Stromal cell of bone marrow (primary cell): ENCODE measurements at places on chromosomes 7 and 10.

- no peak for DNase-seq
Observed at GRCh38 chr7:18558503-18558902, 63.0 kb downstream of the HDAC9 start.

- DNase-seq: no peak
Observed at GRCh38 chr10:33336582-33337325, 2.3 kb upstream of the NRP1 start.

DNA sequence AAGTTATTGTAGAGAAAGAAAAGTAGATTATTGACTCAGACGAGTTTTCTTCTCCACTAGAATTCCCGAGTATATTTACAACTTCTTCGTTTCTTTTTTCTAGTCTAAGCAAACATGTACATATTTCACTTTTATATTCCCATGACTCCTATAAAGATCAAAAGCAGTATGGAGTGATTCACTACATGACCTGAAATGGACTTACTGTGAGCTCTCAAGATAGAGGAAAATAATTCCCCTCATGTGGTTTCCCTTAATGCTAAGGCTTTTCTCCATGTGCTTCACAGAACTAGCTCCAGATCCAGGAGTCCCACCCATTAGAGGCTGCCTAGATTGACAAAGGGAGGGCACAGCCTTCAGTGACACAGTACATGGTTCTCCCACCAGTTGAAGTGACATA lies 823.1 kb upstream of the LRRTM3 start:
- DNase-seq: no peak

DNA sequence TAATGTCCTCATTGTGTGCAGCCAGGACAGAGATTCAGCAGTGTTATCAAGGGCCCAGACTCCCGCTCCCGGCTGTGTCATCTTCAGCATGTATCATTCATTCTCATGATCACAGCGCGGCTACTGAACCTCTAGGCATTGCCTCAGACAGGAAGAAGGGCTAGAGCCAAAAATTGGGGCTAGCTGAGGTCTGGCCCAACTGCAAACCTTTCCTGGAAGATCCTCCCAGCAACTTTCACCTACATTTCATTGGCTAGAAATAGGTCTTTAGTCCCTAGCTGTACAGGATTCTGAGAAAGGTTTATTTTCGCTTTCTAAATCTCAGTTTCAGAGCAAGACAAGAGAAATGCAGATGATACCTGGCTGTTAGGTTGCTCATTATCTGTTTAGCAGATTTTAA lies 81.9 kb downstream of the CREM start:
- DNase-seq: no peak

GRCh38 chr7:11540271-11540761 lies 291.7 kb downstream of the THSD7A start:
- no peak for DNase-seq

GRCh38 chr7:1670894-1671593 lies 967 bp downstream of the ELFN1 start:
- DNase-seq: no peak

DNA sequence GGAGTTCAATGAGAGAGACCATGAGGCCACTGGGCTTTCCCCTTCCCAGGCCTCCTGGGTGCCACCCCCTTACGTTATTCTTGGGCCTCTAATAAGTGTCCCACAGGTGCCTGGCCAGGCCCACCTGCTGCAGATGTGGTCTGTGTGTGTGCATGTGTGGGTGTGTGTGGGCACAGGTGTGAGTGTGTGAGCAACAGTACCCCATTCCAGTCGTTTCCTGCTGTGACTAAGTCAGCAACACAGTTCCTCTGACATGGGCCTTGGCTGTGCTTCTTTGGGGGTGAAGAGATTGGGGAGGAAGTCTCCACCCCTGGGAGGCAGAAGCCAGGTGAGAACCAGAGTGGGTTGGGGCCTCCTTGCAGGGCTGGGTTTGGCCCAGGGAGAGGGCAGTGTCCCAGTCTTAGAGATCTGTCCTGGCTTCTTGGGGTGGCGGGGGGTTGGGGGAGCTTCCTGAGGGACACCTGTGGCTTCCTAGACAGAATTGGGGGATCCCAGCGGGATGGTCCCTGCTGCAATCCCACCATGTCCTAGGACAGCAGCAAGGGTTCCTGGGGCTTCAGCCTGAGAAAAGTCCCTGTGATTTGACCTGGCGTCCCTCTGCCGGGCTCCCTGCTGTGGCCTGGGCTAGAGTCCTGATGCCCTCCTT lies 4.1 kb upstream of the PILRB start:
- DNase-seq: no peak

DNA sequence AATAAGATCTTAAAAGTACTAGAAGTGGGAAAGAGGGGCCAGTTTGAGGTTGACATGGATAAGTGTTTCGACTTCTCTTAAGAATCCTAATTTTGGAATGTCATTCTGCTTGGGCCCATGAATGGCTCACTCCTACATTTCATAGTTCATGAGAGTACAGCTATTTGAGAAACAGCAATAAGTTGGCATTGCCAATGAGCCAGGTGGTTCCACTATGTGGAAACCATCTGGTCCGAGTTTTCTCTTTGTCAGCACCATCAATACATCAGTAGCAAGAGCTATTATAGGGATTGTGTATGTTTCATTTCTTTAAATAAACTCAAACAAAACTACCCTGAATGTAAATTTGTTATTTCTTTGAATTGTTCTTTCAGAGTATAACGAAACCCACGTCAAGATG lies 78.1 kb upstream of the NEBL start:
- no peak for DNase-seq

DNA sequence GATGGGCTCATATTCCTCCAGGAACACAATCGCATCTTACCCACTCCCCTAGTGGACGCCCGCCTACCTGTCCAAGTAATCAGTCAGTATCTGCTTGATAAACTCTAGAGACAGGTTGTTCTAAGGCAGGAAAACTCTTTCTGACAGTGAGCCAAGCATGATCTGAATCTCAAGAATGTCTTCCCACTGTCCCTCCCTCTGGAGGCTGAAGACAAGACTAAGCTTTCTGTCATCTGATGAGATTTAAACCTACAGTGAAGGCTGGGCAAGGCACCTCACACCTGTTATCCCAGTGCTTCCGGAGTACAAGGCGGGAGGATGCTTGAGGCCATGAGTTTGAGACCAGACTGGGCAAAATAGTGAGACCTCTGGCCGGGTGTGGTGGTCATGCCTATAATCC lies 586.6 kb downstream of the GALNT17 start:
- DNase-seq: no peak

- DNase-seq: no peak
Observed at GRCh38 chr7:141586878-141587277, 35.7 kb downstream of the AGK start.

- DNase-seq: peak; percentile 64
Observed at GRCh38 chr10:33381451-33382215, 47.2 kb upstream of the NRP1 start.

DNA sequence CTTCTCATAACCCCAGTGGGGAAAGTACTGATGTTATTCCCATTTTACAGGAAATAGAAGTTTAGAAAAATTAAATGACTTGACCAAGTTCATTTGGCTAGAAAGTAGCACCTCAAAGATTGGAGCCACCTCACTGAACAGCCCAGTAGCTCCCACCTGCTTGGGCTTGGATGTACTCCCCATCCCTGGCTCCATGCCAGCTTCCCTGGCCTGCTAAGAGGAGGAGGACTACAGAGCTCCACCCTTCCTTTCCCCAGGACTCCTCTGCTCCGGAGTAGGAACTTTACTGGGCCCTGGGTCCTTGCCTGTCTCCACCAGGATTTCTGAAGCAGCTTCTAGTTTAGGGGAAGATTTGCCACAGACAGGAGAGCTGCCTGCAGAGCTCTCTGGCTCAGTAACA lies 3.1 kb downstream of the HPS6 start:
- DNase-seq: no peak

DNA sequence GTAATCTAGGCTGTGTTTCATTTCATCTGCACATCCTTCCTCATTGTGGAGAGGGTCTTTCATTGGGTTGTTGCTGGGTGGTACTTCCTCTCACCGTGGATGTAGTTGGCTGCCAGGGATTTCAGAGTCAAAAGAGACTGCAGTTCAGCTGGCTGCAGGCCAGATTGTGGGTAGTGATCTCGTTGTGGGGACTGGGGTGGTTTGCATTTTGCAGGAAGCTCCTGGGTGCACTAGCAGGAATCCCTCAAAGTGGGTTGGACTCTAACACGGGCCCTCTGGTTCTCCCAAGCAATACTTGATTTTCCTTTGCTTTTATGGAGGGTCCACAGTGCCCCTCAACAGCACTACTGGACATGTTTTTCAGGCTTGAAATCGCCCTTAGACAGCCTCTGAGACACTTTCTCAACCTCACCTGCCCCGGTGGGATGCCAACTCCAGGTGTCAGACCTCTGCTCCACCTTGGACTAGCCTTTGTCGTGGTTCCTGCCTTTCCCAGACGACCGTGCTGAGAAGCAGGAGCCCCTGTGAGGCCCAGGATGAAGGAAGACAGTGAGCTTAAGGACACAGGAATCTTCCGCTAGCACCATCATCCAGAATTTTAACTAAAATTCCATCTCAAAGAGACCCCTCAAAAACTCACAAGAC lies 23.9 kb upstream of the ZNF273 start:
- no peak for DNase-seq

DNA sequence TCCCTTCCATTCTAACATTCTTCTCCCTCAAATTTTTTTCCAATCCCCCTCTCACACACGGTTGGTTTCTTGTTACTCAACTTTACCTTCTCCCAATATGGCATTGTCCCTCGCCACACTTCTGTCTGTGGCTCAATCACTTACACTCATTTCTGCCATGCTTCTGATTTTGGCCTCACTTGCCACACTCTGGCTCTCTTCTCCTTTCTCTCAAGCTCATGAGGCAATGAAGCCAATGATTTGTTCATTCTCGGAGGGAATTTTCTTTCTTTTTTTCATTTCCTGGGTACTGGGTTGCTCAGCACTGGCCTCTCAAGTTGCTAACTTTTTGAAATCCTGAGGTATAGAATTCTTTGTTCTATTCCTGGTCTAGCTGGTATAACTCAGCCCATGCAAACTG lies 4.0 kb upstream of the MYOZ1 start:
- DNase-seq: no peak

DNA sequence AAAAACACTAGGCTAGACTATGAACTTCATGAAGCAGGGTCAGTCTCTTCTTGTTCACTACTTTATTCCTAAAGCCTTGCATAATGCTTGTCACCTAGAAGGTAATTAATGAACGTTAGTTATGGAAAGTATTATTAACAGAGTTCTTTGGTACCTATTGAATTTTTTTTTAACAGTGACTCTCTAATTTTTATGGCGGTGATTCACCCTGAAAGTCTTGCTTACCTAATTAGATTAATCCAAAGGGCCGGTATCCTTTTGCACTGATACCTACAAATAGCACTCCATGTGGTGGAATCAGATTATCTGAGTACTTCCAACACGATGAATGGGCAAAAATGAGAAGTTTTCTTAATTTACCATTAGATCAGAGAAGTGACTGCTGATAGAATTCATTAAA lies 31.7 kb downstream of the STAM start:
- DNase-seq: no peak

GRCh38 chr10:102837230-102837721 lies at the start of gene CYP17A1:
Gene CYP17A1, minus strand, starts transcription at chr10:102837413. Its CDS starts 52 bp downstream, at chr10:102837361.
- no peak for DNase-seq

- DNase-seq: no peak
Observed at GRCh38 chr10:95121904-95122303, 52.6 kb upstream of the CYP2C8 start.

DNA sequence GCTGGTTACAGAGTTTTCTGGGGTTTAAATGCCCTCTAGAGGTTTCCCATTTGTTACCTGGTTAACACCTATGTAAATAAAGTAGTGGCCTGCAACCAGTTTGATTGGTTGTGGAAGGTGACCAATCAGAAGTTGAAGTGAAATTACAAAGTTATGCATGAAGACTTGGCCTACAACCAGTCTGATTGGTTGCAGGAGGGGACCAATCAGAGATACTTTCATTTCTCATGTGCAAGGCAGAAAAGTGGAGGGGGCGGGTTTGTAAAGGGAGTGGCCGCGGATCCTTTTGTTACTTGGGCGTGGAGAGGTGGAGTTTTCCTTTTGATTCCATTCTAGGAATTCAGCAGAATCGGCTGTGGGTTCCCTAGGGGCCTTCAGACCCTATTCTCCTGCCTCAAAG lies 80.8 kb downstream of the SEC23IP start:
- no peak for DNase-seq

GRCh38 chr10:132539431-132539839 lies 1.8 kb downstream of the INPP5A start:
- DNase-seq: no peak

GRCh38 chr7:124698964-124699363 lies 66.6 kb downstream of the GPR37 start:
- no peak for DNase-seq

- DNase-seq: no peak
Observed at GRCh38 chr7:4136501-4137110, 545.5 kb upstream of the FOXK1 start.

DNA sequence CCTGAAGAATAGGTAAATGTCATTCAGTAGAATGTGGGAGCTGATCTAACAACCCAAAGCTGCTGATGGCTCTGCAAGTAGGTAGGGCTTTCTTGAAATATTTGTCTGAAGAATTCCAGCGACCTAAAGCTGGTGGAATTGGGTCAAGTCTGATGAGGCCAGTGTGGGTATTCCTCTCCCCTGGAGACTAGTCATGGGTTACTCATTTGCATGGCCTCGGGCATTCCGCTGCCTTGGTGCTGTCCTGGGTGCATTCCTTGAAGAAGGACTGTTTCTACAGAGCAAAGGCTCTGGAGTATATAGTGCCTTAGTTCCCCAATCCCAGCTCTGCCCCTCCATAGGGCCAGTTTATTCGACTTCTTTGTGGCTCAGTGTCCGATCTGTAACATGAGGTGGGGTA lies 19.2 kb downstream of the PDK4 start:
- DNase-seq: no peak

- DNase-seq: peak; percentile 14
Observed at GRCh38 chr10:119919271-119919670, 26.7 kb downstream of the SEC23IP start.
